ENCODE measurements at places on chromosomes 13 and 19.

GRCh38 chr13:97710797-97711196, 242.7 kb upstream of the IPO5 start:
- peak; percentile 18 for DNase-seq

GRCh38 chr13:110576070-110576394, 14.5 kb upstream of the RAB20 start:
- peak; percentile 52 for DNase-seq

DNA sequence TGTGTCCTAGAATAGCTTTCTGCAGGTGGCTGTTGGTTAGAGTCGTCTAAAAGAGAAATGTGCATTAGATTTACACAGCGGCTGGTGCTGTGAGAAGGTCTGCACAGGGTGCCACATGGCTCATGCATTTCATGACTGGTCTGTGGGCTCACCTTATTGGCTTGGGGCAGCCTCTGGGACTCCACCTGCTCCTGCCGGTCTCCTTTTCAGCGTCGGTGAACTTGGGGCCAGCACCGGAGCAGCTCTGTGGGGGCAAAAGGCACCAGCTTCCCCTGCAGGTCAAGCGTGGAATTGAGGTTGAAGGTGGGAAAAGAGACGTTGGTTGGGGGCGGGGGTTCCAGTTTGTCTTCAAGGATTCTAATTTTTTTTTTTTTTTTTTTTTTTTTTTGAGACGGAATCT, 3.1 kb upstream of the PNMA8C start:
- no peak for DNase-seq

DNA sequence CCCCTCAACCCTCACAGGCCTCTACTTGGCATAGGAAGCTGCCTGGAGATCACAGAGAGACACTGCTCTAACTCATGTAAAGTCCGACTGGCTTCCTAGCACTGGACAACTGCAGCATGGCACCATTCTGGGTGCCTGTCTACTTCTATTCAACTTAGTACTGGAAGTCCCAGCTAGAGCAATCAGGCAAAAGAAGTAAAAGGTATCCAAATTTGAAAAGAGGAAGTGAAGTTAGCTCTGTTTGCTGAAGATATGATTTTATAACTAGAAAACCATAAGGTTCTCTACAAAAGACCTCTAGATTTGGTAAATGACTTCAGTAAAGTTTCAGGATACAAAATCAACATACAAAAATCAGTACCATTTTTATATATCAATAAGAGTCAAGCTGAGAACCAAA, 1017.6 kb downstream of the PCDH9 start:
- no peak for DNase-seq

GRCh38 chr19:3668331-3669081, 31.8 kb downstream of the PIP5K1C start:
- DNase-seq: no peak

DNA sequence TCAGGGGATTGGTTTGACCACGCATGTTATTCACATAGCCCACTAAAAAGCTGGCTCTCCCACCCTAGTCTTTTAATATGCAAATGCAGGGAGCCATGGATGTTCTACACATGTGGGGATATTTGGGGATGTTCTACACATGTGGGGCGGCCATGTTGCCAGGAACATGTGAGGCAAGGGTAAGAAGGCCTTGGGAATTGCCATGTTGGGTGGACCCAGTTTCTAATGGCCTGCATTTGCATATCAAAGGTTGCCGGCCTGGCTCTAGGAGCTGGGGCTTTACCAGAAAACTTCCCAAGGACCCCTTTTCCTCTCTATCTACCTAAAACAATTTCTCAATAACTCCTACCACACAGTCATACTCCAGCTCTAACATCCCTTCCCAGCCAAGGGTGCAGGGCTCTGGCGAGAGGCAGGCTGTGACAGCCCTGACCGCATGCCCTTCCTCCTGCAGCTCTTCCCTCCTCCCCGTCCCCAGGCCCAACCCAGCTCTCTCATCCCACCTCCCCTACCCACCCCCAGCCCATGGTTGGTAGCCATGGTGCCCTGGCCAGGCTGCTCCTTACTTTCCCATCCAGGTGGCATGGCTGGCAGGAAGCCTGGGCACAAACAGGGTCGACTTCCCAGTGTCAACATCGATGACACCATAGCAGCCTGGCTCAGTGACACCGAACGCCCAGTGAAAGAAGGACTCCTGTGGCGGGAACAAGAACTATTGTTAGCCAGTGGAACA, 11.0 kb downstream of the PEPD start:
- no peak for DNase-seq

DNA sequence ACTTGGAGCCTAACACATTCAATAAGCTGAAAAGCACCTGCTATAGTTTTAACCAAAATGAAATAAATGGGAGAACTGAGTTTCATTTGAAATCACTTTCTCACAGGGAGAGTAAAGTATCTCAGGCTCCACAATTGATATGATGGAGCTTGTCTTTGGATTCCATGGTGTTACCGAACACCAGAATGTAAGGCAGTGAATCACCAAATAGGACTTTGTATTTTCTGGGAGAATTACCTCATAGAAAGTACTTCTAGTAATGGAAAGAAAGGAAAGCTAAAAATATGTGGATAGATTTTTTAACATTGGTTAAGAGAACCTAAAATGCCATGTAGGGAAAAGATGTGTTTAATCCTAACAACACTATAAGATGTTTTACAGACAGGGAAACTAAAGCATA, 123.6 kb downstream of the NALCN start:
- DNase-seq: no peak

GRCh38 chr13:45122941-45123340, 2.6 kb downstream of the GTF2F2 start:
- DNase-seq: no peak

GRCh38 chr13:32791545-32792172, 205.4 kb downstream of the PDS5B start:
- peak; percentile 4 for DNase-seq

DNA sequence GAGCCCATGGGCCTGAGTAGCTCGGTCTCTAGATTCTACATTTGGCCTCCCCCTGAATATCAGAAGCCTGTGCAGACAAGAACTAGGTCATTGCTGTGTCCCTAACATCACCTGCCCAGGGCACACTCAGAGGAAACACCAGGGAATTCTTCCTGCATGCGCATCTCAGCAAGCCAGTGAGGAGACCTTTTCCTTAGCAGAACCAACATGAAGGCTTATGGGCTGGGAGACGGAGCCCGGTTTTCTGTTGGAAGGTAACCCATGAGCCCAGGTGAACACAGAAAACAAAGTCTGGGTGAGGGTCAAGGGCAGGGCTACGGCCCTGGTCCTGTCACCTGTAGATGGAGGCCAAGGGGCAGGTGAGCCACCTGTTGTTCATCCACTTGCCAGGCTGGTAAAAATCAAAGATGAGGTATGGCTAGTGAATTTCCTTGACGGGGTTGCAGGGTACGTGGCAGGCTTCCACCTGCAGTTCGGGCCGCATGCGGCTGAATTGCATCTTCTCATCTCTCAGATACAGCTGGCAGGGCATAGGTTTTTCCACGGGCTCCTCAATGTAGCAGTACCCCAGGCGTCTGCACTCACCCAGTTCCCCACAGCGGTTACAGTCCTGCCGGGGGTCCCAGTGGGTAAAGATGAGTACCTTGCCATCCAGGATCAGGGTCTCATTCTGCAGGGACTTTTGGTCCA, 3.6 kb upstream of the FAM187B start:
- DNase-seq: no peak

DNA sequence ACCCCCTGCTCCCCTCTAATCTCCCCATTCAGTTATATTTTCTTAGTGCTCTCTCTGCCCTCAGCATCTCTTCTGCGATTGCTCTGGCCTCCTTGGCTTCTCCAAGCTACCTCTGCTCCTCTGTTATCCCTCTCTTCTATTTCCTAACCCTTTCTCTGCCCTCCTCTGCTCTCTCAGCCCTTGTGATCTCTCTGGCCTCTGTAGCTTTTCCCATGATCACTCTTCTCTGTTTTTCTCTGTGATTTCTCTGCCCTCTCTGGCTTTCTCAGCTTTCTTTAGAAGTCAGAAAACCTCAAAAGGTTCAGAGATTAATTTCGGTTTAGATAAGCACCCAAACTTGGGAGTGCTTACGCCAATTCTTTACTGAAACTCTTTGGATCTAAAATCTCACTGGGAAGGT, 795.0 kb downstream of the DIAPH3 start:
- no peak for DNase-seq

DNA sequence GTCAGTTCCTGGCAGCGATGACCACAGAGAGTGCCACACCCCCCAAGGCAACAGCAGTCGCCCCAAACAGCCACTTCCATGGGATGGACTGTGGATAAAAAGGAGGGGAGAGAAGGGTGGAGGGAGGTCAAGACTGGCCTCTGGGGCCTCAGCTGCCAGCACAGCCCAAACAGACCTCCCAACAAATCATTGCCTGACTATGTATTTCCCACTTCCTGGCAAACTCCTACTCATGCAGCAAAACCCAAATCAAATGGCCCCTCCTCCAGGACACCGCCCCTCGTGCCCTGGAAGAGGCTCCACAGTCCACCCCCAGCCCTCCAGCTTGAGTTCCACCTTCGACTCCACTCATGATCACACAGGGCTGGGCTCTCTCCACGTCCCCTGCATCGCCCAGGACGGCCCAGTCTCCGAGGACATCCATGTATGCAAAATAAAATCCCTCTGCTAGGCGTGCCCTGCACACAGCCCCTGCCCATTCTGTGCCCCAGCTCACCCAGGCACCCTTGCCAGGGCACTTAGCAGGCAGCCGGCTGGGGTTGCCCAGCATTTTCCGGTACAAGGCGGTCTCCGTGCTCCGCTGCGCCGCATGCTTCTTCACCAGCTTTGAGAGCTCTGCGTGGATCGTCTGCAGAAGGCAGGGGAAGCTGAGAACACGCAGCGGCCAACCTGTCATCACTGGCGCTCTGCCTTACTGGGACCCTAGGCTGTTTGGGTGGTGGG, 10.5 kb upstream of the ELL start:
- no peak for DNase-seq

Data from SW480 (cell line).